ENCODE measurements at places on chromosomes 1 and 21. TPM values are rescaled to one million over a fixed set of nuclear protein-coding genes. Genes with fewer than 3 reads are reported as not detected.

Gene TFB2M
- 19.0 TPM for polyA plus RNA-seq

Gene PGLYRP4
- polyA plus RNA-seq = not detected

Gene LCE1B
- not detected for polyA plus RNA-seq

Gene SELENON
- polyA plus RNA-seq = 85.2 TPM

Gene RGS13
- polyA plus RNA-seq = not detected

Gene RCAN3
- 9.5 TPM for polyA plus RNA-seq

Gene FAM163A
- 1.0 TPM for polyA plus RNA-seq

Gene IQCC
- polyA plus RNA-seq = 7.7 TPM

Gene MEGF6
- 15.3 TPM for polyA plus RNA-seq

Gene ITGB2
- 10.5 TPM for polyA plus RNA-seq

Gene KCNK1
- 11.5 TPM for polyA plus RNA-seq

Gene MRPL37
- 86.6 TPM for polyA plus RNA-seq

GRCh38 chr1:162397039-162397448 is 14.9 kb downstream of the SH2D1B start:
- DNase-seq = no peak

DNA sequence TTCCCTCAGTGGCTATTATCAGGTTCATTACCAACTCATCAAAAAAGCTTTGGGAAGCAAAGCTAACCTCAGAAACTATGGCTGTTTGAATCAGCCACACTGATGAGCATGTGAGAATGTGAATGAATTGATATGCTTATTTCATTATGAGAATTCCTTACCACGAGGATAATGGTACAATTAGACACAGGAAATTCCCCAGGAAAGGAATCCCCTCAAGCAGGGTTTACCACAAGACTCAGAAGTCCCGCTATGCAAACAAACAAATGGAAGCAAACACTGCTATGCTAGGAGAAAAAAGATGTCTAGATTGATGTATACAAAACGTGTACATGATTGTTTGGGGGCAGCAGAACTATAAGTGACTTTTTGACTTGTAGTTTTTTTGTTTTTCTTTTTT is 205.0 kb downstream of the HMCN1 start:
- no peak for DNase-seq

DNA sequence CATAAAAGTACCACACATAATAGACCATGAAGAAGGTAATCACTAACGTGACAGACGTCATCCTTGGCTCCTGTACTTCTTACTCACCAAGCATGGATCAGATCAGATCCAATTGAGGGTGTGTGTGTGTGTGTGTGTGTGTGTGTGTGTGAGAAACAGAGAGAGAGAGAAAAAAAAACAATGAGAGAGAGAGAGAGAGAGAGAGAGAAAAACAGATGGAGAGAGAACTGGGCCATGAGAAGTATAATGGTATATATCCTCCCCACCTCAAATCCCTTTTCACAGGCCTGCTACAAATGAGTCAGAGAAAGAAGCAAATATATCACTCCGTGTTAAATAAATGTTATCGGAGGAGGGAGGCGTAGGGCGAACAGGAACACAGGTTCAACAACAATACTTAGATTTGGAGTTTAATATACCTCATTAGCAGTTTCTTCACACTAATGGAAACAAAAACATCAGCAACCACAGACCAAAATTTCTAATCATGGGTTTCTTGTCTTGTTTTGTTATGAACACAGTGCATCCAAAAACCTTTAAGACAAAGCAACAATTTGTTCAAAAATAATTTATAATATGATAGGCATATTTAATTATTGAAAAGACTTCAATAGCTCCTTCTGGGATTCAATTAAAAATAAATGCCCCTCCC is 45.3 kb downstream of the TIAM1 start:
- DNase-seq = no peak

DNA sequence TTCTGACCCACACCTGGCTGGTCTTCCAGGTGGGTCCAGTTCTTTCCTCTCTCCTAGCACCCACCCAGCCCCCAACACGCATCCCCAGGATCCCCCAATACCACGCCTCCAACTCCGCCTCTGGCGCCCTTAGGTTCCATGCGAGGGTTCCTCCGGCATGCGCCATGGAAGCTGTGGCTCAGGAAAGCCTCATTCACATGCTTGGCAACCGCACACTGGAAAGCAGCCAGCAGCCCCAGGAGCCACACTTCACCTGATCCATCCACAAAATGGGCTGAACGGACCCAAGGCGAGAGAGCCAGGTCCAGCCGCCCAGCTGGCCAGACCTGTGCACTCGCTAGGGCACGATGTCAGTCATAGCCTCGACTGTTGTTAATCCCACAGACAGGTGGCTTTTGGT is 161.2 kb downstream of the PSMG1 start:
- DNase-seq = no peak

- no peak for DNase-seq
Measured at GRCh38 chr1:242556759-242557158, 32.3 kb upstream of the PLD5 start.

GRCh38 chr1:226589008-226589733 is 40.6 kb downstream of the STUM start:
- DNase-seq = no peak

DNA sequence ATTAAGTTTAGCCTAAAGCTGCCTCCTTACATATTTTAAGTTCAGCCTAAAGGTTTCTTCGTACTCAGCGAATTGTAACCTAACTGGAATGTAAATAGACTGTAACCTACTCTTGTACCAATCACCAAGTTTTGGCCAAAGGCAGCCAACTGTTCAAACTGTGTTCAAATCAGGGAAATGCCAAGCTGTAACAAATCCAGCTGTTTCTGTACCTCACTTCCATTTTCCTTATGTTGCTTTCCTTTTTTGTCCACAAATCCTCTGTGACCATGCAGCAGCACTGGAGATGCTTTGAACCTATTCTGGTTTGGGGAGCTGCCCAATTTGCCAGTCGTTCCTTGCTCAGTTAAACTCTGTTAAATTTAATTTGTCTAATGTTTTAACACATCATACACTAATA is 3.2 kb upstream of the APOBEC4 start:
- DNase-seq = no peak

DNA sequence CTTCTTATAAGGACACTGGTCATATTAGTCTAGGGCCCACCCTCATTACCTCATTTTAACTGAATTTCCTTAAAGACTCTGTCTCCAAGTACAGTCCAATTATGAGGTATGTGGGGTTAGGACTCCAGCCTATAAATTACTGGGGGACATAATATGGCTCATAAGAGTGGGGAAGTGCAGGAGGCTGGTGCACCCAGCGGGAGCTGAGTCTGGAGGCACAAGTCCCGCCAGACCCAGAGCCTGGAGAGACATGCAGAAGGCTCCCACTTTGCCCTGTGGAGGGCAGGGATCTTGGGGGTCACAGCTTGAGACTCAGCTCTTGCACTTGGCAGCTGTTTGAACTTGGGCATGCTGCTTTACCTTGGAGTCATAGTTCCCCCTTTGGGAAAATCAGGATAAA is 250.4 kb downstream of the RHOU start:
- DNase-seq = no peak

GRCh38 chr1:164731161-164731876 is 172.3 kb downstream of the PBX1 start:
- no peak for DNase-seq

DNA sequence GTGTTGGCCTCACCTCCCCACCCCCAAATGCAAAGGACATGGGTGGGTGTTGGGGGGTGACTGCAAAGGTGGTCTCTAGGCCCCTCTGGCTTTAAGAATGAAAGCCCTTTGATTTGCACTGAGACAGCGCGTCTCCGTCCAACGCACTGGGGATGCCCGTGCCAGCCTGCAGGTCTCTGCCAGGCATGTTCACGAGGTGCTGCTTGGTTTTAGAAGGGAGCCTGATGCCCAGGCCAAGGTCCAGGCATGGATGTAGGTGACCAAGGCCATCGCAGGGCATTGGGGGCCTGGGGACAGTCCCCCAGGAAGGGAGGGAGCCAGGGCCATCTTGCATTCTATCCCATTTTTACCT is 363.6 kb upstream of the VAMP3 start:
- DNase-seq = no peak

DNA sequence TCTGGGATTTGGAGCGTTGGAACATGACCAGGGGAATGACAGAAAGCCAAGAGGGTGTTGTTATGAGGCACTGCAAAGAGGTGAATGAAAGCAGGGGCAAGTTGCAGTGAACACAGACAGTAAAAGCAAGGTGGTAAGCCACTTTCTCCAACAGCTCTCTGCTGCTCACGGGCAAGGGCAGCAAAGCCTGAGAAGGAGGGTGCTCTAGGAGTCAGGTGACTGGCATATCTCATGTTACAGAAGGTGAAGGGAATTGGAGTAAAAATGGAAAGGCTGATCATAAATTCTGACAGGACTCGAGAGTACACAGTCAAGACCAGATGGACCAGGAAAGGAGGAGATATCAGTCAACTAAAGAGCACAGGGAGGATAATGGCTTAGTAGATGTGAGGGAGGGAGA is 14.5 kb downstream of the VAV3 start:
- DNase-seq = no peak

- no peak for DNase-seq
Measured at GRCh38 chr1:235261243-235261642, 66.7 kb downstream of the ARID4B start.

GRCh38 chr21:42830456-42831455 is 48.6 kb downstream of the WDR4 start:
- DNase-seq = no peak

DNA sequence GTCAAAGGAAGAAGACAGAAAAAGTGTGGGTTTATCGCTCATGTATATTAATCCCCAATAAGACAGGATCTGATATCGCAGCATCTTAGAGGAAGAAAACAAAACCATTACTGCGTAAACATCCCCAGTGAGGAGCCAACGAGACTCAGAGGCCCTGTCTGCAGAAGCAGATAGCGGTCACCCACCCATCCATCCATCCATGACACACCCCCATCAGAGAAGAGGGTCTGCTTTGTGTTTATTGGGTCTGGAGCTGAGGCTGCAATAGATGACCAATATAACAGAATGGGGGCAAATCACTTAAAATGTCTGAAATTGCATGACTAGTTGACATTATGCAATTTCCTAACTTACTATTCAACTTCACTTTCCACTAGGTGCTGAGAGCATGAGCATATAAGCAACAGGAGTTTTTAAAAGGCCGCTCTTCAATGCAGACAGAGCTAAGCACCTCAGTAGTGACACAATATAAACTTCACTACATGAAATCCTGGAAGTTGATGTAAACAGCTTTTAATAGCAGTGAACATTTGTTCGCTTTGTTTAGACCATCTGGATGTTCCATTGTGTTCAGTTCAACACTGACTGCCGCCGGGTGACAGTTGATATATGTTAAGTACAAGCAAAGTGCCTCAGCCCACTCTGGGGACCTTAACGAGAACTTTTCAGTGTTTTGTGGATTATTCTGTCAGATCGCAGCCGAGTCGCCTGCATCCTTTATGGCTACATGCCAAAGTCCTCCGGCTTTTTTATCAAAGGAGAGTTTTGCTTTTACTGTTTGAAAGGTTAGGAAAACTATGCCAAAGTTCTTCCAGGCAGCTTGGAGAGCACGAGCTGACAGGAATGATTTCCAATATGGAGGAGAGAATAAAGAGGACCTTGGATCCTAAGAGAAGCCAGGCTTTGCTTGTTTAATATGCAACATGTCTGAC is 167.5 kb downstream of the ZNF281 start:
- peak; percentile 50 for DNase-seq

DNA sequence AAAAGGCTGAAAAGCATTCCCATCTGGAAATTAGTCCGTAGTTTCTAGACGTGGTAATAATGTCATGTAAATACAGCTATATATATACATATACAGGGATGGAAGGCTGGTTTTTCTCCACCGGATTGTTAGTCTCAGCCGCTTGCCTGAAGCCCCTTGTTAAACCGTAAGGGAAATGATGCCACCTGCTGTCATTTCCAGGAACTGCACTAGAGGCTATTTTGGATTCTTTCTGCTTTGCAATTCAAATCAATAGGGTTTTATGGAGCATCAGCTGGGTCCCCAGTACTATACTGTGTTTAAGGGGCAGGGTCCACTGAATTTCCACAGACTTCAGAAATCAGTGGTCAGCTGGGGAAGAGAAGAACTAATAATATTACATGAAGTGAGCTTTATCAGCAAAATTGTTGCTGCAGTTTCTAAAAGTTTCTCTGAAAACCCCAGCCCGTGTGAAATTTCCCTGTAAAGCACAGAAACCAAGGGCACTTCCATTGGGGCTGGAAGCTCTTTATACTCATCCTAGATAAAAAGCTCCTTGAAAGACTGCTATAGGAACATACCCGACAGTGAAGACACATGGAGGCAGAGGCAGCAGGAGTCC is 33.8 kb upstream of the MPZL1 start:
- DNase-seq = peak; percentile 75

- no peak for DNase-seq
Measured at GRCh38 chr21:30189773-30190172, 23.2 kb upstream of the CLDN17 start.

DNA sequence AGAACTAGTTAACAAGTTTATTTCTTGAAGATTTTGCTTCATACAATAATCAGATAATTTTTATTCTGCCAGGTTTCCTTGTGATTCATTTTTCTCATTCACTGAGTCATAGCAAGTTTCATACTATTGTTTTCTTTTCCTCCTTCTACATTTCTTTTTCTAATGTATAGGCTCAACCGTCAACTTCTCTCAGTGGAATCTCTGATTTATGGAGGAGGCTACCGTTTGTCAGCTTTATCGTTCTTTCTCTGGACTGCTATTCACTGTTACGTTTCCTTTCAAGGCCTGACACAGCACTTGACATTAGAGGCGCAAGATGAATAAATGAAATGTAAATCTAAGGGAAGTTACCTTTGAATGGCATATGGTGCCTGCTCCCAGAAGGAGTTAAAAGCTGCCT is 284.3 kb upstream of the NR5A2 start:
- DNase-seq = no peak

DNA sequence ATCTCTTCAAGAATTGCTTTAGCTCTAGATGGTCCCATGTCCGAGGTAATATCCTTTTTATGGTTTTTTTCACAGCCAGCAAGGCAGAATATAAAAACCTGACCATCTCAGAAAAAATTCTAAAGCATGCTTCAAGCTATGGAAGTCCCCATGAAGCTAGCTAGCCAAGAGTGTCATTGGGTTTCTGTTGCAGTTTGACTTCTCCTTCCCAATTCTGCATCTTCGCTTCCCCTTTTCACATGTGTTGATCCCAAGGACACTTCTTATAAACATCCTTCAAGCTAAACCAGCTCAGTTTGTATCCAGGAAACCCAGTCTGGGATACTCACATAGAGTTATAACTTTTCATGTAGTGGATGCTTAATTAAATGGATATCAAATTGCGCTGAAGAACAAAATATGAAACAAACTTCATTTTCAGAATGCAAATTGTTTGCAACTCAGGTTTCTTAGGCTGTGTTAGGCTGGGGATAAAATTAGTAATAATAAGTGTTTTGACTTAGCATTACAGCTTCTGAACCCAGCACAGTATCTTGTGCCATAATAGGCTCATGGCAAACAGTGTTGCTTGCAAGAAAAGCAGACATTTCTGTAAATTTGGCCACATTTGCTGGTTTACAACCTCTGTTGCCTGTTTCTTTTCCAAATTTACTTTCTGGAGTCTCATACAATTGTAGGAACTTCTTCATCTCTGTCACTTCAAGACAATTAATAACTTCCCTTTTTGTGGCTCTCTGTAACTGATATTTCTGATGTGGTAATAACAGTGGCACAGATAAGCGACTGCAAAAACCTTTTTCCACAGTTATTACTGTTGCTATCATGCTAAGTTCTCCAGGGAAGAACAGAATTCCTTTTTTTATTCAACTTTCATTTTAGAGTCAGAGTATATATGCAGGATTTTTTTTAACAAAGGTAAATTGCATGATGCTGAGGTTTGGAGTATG is 53.2 kb downstream of the NCAM2 start:
- no peak for DNase-seq

All from renal cortex interstitium (tissue), 15 donors.